Stimulated activated CD4-positive, alpha-beta T cell treated with anti-CD3 and anti-CD28 coated beads, Interleukin-4, amount 100 ng/mL, for 4 hours (primary cell): ENCODE measurements at places on chromosomes 4 and X.

GRCh38 chr4:73528171-73528570 is 46.6 kb downstream of the AFM start:
- no peak for DNase-seq

DNA sequence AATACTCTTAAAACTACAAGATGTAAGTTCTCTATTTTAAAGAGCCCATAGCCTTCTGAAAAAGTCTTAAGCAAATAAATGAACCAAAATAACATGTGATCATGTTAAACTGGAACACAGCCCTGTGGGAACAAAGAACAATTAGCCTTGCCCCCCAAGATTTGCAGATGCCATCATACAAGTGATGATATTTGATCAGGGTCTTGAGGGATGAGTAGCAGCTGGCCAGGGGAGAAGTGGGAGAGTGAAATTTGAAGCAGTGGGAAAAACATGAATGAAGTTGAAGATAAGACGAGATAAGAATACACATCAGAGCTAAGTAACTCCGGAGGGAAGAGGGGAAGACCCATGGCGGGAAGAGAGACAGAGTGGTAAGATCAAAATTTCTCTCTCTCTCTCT is 450.1 kb upstream of the FTHL17 start:
- no peak for DNase-seq

DNA sequence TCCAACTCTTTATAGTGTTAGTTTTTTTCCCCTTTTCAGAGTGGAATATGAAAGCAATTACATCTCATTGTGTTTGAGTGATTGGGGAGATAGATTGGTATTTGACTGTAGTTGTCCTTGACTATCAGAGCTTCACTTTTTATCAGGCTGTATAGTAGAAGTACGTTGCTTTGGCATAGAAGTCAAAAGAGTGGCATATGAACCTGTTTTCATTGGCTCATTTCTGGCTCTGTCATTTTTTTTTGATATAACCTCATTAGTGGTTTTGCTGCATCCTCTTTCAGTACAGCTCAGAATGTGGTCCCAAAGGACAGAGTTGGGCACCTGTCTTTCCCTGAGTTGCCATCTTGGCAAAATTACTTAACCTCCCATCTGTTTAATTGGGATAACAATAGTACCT is 1.4 kb downstream of the TMA16 start:
- DNase-seq = no peak

DNA sequence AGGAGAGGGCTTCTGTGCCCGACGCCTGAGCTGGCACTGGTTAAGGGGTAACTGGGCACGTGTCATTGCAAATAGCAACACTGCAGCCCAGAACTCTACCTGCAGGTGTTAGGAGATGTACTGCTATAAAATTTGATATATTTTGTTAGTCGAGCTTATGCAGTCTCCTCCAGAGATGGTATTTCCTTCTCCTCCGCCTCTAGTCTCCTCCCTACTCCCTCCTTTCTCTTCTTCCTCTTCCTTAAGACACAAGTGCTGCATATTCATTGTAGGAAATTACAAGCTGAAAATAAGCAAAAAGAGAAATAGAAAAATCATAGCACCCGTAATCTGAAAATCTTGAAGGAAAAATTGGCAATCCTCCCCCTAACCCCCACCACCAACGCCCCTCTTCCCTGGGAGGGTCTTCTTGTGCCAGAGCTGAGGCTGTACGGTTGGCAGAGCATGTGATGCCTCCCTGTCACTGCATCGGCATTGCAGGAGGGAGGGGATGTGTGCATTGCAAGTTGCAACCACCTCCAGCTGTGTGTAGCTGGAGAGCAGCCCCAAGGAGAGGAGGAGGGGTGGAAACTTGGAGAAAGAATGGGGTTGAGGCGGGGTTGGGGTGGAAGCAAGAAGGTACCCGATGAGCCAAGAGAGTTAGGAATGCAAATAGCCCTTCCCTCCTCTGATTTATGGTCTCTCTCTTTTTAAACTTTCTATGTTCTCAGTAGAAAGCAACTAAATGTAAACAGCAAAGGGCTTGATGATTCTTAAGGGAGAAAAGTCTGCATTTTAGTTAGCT is 48.3 kb upstream of the MND1 start:
- no peak for DNase-seq

- DNase-seq = no peak
Measured at GRCh38 chr4:23930750-23931488, 41.1 kb upstream of the PPARGC1A start.

GRCh38 chr4:1233641-1234308 is 15.2 kb downstream of the CTBP1 start:
- DNase-seq = no peak

GRCh38 chrX:133781174-133781573 is 204.2 kb downstream of the GPC3 start:
- DNase-seq = no peak

- no peak for DNase-seq
Measured at GRCh38 chr4:124000233-124000632, 603.6 kb downstream of the SPRY1 start.

- DNase-seq = no peak
Measured at GRCh38 chrX:130105244-130105643, 5.1 kb downstream of the ELF4 start.

GRCh38 chr4:28921886-28922285 is 1798.3 kb upstream of the PCDH7 start:
- no peak for DNase-seq

- DNase-seq = peak; percentile 58
Measured at GRCh38 chrX:1249101-1249887, 19.3 kb upstream of the CSF2RA start.

- DNase-seq = no peak
Measured at GRCh38 chr4:112343330-112344080, 46.3 kb downstream of the ALPK1 start.

GRCh38 chr4:137635601-137636000 is 103.3 kb upstream of the PCDH18 start:
- no peak for DNase-seq

- DNase-seq = no peak
Measured at GRCh38 chrX:49921109-49921508, 1.3 kb upstream of the CLCN5 start.

DNA sequence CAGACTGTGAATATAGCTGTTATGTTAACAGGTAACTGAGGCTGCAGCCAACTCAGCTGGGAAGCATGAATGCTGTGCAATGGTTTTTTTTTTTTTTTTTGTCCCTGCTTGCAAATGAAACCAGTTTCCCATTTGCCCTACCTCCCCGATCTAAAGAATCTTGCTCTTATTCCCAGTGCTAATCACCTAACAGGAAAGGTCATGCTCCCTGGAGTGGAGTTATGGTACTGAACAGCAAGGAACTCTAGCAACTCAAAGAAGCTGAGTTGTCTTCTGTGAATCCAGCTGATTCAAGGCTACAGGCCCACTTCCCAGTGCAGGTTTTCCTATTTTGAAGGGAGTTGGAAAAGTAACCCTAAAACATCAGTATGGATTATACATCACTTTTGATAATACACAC is 52.1 kb downstream of the HTR2C start:
- DNase-seq = no peak

DNA sequence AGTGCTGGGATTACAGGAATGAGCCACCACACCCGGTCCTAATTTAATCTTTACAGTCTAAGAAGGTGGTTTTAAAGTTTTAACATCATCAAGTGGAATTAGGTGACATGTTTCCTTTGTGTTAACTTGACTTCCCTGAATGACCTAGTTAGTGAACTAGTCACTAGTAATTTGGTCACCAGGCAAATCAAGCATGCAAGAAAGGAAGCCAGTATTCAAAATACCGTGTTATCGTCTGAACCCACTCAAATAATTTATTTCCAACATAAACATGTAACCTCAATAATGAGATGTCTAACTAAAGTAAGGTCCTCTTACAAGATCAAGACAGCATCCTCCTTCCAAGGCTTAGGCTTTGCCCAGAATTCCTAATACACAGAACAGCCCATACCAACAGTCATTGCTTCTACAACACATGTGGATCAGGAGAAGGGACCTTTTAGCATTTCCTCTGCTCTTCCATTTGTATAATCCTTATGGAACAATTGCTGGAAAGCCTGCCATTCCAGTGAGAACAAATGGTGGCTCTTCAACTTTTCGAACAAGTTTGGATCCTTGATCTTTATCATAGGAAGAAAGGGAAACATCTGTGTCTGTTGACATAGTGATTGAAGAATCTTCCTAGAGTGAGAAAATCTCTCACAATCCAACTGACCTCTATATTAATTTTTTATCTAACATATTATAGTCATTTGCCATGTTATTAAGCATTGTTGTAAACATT is 97.2 kb downstream of the ANXA3 start:
- DNase-seq = no peak

- no peak for DNase-seq
Measured at GRCh38 chrX:2423282-2423681, 77.5 kb downstream of the DHRSX start.

GRCh38 chr4:146059151-146059550 is 116.4 kb upstream of the LSM6 start:
- DNase-seq = no peak

- DNase-seq = no peak
Measured at GRCh38 chrX:42797651-42798269, 19.8 kb upstream of the PPP1R2C start.

GRCh38 chr4:65242156-65242846 is 428.0 kb downstream of the EPHA5 start:
- no peak for DNase-seq

DNA sequence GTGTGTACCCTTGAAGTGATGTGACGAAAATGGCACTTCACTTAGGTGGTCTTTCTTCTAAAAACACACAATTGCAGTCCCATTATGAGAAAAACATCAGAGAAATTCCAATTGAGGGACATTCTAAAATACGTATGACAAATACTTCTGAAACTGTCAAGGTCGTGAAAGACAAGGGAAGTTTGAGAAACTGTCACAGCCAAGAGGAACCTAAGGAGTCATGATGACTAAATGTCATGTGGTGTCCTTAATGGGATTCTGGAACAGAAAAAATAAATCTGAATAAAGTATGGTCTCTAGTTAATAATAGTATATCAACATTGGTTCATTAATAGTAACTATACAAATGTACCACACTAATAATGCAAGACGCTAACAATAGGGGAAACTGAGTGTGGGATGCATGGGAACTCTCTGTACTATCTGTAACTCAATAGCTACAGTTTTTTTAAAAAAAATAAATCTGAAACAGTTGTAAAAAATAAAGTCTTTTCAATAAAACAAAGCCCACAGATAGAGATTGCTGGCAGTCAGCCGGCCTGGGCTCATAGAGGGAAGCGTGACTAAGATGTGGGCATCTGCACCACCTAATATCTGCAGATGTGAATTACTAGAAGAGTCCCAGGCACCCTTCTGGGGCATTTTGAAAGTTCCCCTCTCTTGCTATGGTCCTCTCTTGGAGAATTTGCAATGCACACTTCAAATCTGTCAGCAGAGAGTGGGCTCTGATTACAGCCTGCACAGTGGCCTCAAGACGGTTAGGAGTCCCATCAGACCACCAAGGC is 47.6 kb downstream of the MID1IP1 start:
- DNase-seq = no peak

- DNase-seq = no peak
Measured at GRCh38 chr4:47054130-47054529, 22.8 kb downstream of the GABRB1 start.

GRCh38 chr4:61782133-61782532 is 582.0 kb downstream of the ADGRL3 start:
- no peak for DNase-seq

DNA sequence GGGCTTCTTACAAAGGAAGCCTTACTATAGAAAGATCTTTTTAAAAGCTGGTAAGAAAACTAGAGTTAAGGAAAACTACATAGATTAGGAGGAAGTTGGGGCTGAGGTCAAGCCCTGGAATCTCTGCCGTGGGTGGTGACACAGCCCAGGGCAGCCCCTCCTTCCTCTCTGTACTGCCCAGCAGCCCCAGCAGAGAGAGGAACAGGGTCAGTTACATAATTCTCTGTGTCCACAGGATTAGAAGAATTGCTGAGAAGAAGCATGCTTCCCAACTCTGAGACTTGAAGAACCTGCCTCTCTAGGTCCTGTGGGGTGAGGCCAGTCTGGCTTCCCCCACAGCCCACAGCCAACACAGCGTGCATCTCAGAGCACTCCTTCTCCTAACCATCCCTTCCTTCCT is 9.2 kb upstream of the ABLIM2 start:
- no peak for DNase-seq

- DNase-seq = no peak
Measured at GRCh38 chr4:86919561-86920223, 15.1 kb upstream of the AFF1 start.

DNA sequence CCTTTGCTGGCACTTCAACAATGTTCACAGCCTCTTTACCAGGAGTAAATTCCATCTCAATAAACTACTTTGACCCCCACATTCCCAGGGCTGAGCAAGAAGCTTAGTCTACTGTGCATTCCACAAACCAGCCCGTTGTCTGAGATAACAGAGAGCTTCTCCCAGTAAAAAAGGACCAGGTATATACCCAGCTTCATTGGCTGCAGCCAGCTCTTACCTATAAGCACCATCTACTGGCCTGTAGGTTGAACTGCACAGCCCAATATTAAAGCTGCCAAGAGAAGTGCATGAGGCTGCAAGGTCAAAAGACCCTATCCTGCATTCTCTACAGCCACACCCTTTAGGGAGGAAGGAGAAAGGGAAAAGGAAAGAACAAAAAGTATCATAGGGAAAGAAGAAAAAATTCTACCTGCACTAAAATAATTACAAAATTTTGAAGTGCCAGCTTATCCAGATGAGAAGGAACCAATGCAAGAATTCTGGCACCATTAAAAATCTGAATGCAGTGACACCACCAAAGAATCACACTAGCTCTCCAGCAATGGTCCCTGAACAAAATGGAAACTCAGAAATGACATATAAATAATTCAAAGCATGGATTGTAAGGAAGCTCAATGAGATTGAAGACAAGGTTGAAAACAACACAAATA is 45.7 kb upstream of the INTU start:
- DNase-seq = no peak

- no peak for DNase-seq
Measured at GRCh38 chrX:32141841-32142240, 1069.5 kb downstream of the DMD start.

- DNase-seq = no peak
Measured at GRCh38 chr4:52606726-52607125, 52.4 kb downstream of the USP46 start.

- no peak for DNase-seq
Measured at GRCh38 chr4:6633091-6633906, 7.2 kb upstream of the MRFAP1 start.

DNA sequence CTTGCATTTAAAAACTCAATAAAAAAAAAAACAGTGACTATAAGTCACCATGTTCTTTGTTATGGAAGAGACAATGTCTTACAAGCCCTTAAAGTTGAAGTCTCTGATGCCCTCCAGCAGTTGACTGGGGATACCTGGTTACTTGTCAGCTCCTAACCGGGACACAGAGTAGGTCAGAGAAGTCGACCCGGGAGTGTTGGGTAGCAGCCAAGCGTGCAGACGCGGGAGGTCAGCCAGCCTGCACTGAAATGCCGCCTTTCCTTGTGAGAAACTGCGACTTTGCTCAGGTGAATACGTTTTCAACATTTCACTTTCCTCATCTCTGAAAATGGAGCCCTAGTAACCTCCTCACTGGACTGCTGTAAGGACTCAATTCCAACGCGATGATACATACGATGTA is 81.8 kb downstream of the F11 start:
- DNase-seq = no peak

- DNase-seq = no peak
Measured at GRCh38 chr4:74615411-74615810, 170.5 kb downstream of the AREG start.

GRCh38 chr4:152290366-152290921 is 245.4 kb downstream of the FBXW7 start:
- no peak for DNase-seq

GRCh38 chrX:10906866-10907265 is 204.3 kb upstream of the HCCS start:
- no peak for DNase-seq

GRCh38 chrX:138718941-138719340 is 7.4 kb upstream of the FGF13 start:
- DNase-seq = no peak
